ENCODE measurements at places on chromosomes 5 and 9.
A peak's percentile ranks its signal among the peaks of the same experiment; 100 is the strongest.

GRCh38 chr9:135000647-135001245 is 83.0 kb upstream of the FCN1 start:
- no peak for DNase-seq

GRCh38 chr5:10556893-10557746 is 6.8 kb upstream of the ANKRD33B start:
- no peak for DNase-seq

DNA sequence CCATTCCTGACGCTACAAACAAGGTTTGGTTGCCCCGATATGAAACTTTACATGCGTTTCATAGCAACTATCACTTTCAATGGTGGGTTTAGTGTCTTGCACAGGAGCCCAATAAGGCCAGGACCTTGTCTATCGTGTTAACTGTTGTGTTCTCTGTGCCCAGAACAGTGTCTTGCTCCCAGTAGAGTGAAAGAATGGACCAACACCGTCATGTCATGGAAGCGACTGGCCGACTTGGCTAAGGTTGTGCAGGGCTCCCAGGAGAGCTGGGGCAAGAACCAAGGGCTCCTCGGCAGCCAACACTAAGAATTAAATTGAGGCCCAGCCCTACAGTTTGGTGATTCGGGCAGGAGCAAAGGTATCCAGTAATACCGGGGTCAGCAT is 498 bp upstream of the ARHGEF37 start:
- no peak for DNase-seq

GRCh38 chr5:28104080-28104479 is 1065.7 kb upstream of the CDH9 start:
- no peak for DNase-seq

GRCh38 chr5:35038891-35039290 is 8.9 kb downstream of the AGXT2 start:
- no peak for DNase-seq

- DNase-seq = no peak
Measured at GRCh38 chr5:61130289-61130688, 32.0 kb downstream of the SMIM15 start.

- DNase-seq = peak; percentile 31
Measured at GRCh38 chr9:19232823-19233194, 2.3 kb downstream of the DENND4C start.

DNA sequence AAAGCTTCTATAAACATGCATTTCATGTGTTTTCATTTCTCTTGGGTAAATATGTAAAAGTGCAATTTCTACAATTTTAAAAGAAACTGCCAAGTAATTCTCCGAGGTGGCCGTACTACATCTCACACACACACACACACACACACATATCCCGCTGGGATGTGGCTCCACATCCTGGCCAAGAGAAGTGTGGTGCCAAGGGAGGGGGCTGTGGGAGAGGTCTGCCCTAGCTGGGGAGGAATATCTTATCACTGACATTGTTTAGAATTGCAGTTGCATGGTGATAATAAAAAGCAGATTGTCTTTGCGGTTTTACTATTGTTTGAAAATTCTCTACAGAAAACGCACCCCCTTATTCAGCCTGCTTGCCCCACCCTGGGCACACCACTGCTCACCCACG is 558.4 kb downstream of the BNC2 start:
- DNase-seq = peak; percentile 67

DNA sequence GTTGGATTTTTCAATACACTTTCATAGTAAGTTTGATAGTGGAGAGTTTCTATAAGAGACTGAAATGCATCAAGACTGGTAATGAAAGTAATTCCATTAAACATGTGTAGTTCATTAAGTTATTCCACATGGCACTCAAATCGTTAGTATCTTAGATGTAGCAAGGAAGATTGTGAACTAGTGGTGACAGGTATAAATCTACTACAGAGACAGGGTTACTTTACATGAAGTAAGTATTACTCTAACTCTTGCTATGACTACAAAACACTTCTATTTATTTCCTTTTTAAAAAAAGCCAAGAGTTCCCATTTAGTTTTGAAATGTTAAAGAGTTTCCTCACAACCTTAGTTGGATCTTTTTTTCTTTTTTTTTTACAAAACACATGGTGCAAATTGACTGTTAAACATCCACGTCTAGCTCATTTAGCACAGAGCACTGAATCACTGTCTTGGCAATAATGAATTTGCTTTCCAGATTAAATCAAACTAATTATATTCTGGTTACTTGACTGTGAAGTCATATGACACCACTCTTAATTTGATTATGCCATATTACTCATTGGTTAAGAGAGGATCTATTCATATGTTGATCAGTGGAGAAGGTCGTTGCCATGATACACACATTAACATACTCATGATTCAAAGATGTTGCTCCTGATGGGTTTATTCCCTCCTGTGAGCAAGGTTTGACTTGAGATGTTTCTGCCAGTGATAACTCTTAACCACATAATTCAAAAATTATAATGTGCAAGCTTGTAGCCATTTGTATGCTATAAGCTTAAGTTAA is 644.8 kb downstream of the EFNA5 start:
- DNase-seq = no peak

DNA sequence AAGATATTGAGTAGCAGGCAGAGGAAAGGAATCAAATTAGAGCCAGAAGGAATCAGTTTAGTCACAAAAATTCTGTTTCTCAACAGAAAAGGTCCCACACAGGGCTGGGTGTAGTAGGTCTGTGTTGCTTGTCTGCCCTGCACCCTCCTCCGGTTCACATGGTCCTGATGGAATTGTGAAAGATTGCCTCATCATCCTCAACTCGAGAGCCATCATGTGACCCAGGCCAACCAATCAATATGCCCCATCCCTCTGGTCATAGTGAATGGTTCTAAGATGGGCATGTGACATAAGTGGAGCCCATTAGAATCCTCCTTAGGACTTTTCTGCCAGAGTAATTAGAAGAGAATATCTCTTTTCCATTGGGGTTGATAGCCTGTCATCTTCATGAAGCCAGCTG is 56.7 kb upstream of the RAD23B start:
- DNase-seq = no peak

DNA sequence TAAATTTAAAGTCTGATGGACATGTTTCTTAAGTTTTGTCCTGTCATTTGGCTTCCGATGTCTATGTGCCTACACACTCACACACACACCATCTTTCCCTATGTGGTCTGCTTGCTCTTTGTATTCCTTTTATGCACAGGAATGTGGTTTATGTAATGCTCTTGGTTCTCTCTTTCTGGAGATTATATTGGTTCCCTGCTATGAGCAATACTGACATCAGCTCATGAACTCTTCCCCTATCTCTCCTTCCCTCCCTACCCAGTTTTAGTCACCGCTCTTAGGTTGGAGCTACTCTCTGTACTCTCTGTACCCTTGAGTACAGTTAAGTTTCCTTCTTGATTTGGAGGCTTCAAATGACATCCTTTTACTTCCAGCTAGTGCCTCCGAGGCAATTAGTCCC is 77.9 kb upstream of the MVB12B start:
- DNase-seq = peak; percentile 88

GRCh38 chr9:3647652-3648051 is 121.9 kb upstream of the RFX3 start:
- DNase-seq = no peak

GRCh38 chr5:65858316-65858715 is 68.1 kb upstream of the ERBIN start:
- DNase-seq = no peak

DNA sequence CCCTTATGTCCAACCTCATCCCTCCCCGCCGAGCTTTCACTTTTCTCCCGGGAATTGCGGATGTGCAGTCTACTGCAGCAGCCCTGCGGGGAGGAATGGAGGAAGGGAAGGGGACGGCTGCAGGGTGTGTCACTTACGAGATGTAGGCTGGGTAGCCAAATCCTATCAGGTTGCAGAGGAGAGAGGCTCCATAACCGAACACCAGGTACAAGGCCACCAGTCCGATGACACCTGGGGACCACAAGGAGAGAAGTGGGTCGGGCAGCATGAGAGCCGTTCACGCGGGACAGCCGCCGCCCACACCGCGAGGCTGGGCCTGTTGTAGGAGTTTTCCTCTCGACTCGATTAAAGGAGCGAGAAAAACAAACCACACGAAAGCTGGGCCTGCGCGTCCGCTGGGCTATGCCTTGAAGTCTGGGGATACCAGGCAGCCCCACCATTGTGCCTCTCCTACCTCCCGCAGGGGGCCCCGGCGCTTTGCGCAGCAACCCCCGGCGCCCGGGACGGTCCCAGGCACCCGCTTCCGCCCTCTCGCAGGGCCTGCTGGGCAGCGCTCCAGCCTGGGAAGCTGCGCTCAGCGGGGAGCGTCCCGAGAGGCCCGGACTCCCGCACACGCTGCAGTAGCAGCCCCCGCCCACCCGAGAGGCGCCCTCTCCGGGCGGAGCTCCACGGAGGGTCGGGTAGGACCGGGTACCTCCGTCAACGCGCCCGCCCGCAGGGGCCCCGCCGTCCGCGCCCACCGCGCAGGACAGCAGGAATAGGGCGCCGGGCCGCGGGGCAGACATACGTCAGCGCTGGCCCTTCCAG is 798 bp downstream of the REEP5 start:
- peak; percentile 74 for DNase-seq

DNA sequence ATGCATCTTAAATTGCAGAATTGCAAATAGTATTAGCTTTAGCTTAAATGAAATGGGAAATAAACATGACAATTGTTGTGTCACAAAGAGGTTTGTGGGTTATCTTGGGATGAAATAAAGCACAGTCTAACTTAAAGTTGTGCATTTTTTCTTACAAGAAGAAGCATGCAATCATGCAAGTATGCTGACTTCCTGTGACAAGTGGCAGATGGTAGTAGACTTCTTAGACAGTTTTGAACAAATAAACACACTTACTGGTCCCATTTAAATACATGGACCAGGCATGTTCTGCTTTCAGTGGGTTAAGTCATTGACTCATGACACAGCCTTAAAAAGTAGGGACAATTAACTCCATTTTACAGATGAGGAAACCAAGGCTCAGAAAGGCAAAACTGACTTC is 15.9 kb upstream of the C5orf63 start:
- DNase-seq = no peak

- DNase-seq = no peak
Measured at GRCh38 chr9:78292716-78293497, 4.0 kb upstream of the PSAT1 start.

DNA sequence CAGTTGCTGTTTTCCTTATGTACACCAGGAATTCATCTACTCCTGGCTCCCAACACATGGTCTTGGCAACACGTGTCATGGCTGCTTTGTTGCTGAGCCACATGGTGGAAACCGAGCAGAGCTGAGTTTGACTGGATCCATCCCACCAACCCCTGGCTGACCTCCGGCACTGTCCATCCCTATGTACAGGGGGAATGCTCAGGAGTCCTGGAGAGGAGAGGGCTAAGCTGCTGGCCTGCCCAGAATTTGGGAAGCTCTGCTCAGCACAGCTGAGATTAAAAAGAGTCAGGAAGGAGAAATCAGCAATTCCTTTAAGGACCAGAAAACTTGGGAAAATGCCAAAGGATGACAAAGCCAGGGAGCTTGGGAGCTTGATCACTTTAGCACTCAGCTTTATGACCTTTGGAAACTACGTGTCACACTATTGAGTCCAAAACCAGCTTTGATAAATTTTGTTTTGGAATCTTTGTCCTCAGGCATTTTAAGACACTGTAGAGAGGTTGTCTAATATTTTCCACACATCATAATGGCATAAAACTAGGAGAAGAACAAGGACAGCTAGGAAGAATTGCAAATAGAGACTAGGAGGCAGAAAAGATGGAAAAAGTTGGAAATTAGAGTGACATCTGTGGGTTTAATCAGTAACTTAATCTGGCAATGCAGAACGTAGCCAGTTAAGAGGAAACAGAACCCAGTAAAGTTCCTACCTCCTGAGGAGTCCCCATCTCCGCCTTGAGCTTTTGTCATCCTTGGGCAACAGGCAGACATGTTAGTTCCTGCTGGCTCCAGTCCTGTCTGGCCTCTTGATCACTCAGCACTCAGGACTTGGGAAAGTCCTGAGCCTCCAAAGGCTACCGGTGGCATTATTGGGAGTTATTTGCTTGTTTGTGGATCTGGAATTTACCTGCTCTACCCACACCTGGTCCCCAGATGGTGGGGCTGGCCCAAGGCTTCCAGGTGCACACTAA is 62.5 kb upstream of the PLPP1 start:
- peak; percentile 77 for DNase-seq

- no peak for DNase-seq
Measured at GRCh38 chr5:125517973-125518550, 771.6 kb upstream of the ZNF608 start.

GRCh38 chr9:16193066-16193465 is 640.2 kb downstream of the CCDC171 start:
- DNase-seq = peak; percentile 54

GRCh38 chr5:56262279-56262678 is 29.1 kb upstream of the ANKRD55 start:
- DNase-seq = no peak

- DNase-seq = no peak
Measured at GRCh38 chr5:172690258-172691075, 49.4 kb downstream of the NEURL1B start.

DNA sequence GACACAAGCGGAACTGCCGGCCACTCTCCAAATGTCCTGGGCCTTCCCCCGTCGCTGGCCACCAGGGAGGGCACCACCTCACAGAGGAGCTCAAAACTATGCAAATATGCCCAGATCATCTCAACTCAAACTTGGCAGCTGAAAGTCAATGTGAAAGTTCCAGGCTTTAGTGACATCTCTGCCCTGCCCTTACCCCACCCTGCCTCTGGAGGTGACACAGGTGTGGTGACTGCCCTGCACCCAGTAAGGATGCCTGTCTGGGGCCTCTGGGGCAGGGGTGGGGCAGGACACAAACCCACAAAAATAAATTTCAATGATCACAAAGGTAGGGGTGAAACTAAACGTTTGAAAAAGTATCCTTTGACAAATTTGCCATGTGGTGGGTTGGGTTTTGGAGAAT is 213.4 kb downstream of the HSPA4 start:
- no peak for DNase-seq

DNA sequence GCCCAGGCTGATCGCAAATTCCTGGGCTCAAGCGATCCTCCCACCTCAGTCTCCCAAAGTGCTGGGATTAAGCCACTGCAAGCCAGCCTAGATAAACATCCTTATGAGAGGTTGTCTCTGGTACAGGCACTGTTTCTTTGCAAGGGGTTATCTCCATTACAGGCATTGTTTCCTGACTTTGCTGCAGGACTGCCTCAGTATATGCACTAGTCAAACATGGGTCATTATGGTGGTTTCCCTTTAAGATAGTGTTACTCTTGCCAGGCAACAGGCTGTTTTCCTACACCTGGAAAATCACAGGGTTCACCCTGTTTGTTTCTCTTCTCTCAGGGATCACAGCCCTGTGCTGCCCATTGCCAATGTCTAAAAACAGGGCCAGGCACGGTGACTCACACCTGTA is 7.8 kb upstream of the CLTB start:
- DNase-seq = no peak

- no peak for DNase-seq
Measured at GRCh38 chr5:117072439-117072838, 497.8 kb upstream of the SEMA6A start.

GRCh38 chr5:7668161-7668560 is 182.8 kb downstream of the CFAP90 start:
- no peak for DNase-seq

DNA sequence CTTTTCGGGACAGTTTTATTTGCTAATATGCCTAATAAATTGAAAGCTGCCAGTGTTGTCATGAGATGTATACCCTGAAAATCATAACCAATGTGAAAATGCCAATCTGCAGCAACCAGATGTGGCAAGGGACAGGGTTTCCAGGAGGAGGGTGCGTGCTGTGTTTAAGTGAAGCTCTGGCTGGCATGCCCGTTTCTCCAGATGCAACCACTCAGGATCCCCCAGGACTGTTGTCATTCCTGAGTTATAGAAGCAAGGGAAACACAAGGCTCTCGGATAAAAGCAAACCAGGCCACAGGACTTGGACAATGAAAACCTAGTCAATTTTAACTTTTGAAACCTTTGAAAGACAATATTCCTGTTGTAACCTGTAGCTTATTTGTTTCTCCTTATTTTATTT is 360.2 kb downstream of the SLIT3 start:
- DNase-seq = no peak
